ENCODE measurements at places on chromosomes 6 and 20.

GRCh38 chr6:52013035-52013434, 74.4 kb downstream of the PKHD1 start:
- no peaks in the 10 kb centered on the region for H3K4me1 ChIP-seq
- H3K27me3 ChIP-seq = no peaks in the 10 kb centered on the region
- H3K4me3 ChIP-seq = no peak overlapping the region
- H3K27ac ChIP-seq = no peak overlapping the region
- no peaks in the 10 kb centered on the region for H3K36me3 ChIP-seq
- no peak for DNase-seq

GRCh38 chr20:1616858-1617434, 2.9 kb downstream of the SIRPB1 start:
- no peaks in the 10 kb centered on the region for H3K36me3 ChIP-seq
- no peaks in the 10 kb centered on the region for H3K27me3 ChIP-seq
- peaks cover 21% of the 10 kb centered on the region for H3K4me1 ChIP-seq
- no peak overlapping the region for H3K27ac ChIP-seq
- H3K4me3 ChIP-seq = no peak overlapping the region
- no peak for DNase-seq

DNA sequence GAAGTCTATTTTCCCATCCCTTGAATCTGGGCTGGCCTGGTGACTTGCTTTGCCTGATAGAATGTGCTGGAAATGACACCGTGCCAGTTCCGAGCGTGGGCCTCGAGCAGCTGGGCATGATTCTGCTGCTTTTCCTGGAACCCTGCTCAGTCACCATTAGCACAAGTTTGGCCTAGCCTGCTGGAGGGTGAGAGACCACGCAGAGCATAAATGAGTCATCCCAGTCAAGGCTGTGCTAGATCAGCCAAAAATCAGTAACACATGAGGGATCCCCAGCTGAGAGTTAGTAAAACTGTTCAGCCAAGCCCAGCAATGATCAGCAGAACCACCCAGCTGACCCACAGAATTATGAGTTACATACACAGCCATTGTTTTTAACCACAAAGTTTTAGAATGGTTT, 74.8 kb upstream of the TOP1 start:
- no peak overlapping the region for H3K4me3 ChIP-seq
- H3K36me3 ChIP-seq = no peaks in the 10 kb centered on the region

GRCh38 chr6:167268683-167269280, 22.3 kb upstream of the UNC93A start:
- DNase-seq = no peak
- H3K36me3 ChIP-seq = no peaks in the 10 kb centered on the region
- no peaks in the 10 kb centered on the region for H3K4me1 ChIP-seq
- H3K27me3 ChIP-seq = no peaks in the 10 kb centered on the region

DNA sequence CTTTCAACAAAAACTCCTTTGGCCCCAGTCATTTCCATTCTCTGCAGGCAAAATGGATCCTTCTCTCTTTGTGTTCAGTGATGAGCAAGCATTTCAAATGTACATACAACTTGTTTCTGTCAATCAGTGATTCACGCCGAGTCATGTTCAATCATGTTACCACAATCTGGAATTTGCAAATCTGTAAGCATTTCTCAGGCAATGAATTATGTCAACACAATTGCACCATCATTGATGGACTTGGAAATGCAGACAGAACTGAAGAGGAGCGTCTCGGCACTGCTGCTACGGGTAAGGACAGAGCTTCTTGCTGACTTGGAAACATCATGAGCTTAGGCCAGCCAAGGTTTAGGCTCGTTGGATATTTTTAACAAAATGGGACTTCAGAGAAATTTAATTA, 132.8 kb upstream of the AGPAT4 start:
- no peaks in the 10 kb centered on the region for H3K4me1 ChIP-seq
- H3K27me3 ChIP-seq = no peaks in the 10 kb centered on the region
- no peak for DNase-seq
- no peaks in the 10 kb centered on the region for H3K36me3 ChIP-seq

DNA sequence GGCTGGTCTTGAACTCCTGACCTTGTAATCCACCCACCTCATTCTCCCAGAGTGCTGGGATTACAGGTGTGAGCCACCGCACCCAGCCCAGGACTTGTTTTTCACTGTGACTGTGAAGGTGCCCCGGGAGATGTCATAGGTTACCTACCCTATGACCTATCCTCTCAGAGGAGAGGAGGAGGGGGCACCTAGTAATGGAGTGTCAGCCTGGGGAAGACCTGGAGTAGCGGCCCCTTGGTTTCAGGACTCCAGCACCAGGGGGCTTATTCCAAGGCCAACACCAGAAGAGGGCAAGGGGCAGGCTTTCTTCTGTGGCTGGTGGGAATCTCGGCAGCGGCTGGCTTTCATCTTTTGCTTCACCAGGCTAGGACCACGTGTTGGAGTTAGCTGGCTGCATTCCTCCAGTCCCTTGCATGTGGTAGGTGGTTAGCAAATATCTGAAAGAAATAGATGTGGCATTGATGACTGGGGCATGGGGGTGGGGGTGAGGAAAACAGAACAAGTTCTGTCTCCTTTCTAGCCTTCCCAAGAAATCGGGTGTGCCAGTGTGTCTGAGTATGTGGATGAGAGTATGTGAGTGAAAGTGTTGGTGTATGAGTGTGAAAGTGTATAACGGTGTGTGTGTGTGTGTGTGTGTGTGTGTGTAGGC, 7.9 kb upstream of the ITPR3 start:
- H3K4me3 ChIP-seq = no peak overlapping the region
- DNase-seq = no peak
- peaks cover 6% of the 10 kb centered on the region for H3K4me1 ChIP-seq
- H3K36me3 ChIP-seq = no peaks in the 10 kb centered on the region

DNA sequence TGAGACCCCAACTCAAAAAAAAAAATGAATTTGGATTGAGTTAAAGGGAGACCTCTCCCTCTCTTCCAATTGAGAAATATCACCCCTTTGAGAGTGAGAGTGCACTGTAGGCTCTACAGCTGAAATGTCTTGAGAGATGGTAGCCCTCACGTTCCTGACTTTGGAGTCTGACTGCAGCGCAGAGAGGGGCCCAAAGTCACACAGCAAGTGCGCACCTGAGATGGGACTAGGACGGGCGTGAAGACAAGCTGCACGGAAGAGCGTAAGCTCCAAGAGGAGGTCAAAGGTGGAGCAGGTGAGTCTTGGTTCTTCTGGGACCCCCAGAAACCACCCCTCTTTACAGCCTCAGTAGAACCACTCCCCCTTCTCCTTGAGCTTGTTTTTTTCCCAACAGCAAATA, 643 bp downstream of the SLA2 start:
- H3K4me1 ChIP-seq = peaks cover 30% of the 10 kb centered on the region
- no peak for DNase-seq
- H3K4me3 ChIP-seq = peak overlapping the region; percentile 82
- peak overlapping the region; percentile 85 for H3K27ac ChIP-seq
- no peaks in the 10 kb centered on the region for H3K27me3 ChIP-seq

GRCh38 chr6:106082735-106083398, 3.3 kb upstream of the PRDM1 start:
- H3K4me3 ChIP-seq = no peak overlapping the region
- DNase-seq = no peak
- H3K36me3 ChIP-seq = no peaks in the 10 kb centered on the region
- no peak overlapping the region for H3K27ac ChIP-seq
- no peaks in the 10 kb centered on the region for H3K27me3 ChIP-seq

DNA sequence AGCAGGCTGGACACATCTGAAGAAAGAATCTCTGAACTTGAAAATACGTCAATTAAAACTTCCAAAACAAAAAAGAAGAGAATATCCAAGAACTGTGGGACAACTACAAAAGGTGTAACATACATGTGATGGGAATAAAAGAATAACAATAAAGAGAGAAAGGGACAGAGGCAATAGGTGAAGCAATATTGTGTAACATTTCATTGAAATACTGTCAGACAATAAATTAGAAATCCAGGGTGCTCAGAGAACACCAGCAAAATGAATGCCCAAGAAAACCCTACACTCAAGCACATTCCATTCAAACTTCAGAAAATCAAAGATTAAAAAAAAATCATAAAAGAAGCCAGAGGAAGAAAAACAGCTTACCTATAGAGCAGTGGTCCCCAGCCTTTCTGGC, 33.6 kb upstream of the ASF1A start:
- no peaks in the 10 kb centered on the region for H3K36me3 ChIP-seq
- no peak overlapping the region for H3K27ac ChIP-seq
- H3K27me3 ChIP-seq = no peaks in the 10 kb centered on the region
- no peak overlapping the region for H3K4me3 ChIP-seq

GRCh38 chr6:13689511-13690256, 22.0 kb downstream of the RANBP9 start:
- no peak for DNase-seq
- no peak overlapping the region for H3K4me3 ChIP-seq
- H3K36me3 ChIP-seq = no peaks in the 10 kb centered on the region

DNA sequence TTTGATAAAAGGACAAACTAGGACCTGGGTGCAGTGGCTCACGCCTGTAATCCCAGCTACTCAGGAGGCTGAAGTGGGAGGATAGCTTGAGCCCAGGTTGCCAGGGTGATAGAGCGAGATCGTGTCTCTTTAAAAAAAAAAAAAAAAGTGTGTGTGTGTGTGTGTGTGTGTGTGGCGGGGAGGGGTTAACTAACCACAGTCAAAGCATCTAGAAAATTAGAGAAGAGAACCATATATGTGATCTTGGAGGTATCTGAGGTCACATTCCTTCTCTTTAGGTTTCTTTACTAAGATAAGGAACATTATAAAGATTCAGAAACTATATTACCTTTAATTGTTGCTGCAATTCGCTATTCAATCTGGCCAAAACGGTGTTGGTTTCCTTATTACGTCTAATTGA, 80.9 kb downstream of the REPS1 start:
- no peaks in the 10 kb centered on the region for H3K27me3 ChIP-seq
- DNase-seq = no peak
- no peak overlapping the region for H3K4me3 ChIP-seq
- no peaks in the 10 kb centered on the region for H3K36me3 ChIP-seq
- no peak overlapping the region for H3K27ac ChIP-seq

DNA sequence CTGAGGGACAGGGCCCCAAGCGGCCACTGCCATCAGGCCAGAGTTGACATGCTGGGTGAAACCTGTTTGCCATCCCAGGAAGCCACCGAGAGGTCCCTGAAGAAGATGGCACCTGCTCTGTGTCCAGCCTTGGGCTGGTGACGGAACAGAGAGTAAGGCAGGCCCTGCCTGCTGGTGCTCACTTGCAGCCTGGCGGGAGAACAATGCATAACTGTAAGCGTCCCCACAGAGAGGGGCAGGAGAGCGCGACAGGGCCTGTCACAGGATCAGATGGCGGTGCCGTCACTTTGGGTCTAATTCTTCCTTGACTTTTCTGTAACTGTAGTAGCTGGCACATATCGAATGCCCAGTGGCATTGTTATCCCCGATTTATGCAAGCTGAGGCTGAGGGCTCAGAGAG, 29.0 kb upstream of the VSTM2L start:
- H3K27me3 ChIP-seq = no peaks in the 10 kb centered on the region
- no peak overlapping the region for H3K27ac ChIP-seq
- no peak for DNase-seq
- H3K4me1 ChIP-seq = no peaks in the 10 kb centered on the region

- H3K4me3 ChIP-seq = no peak overlapping the region
- H3K27ac ChIP-seq = no peak overlapping the region
- H3K27me3 ChIP-seq = no peaks in the 10 kb centered on the region
- H3K36me3 ChIP-seq = no peaks in the 10 kb centered on the region
- no peak for DNase-seq
These were observed 9.3 kb downstream of the SLC2A4RG start for GRCh38 chr20:63748934-63749270.

GRCh38 chr6:24568683-24569082, 73.9 kb downstream of the ALDH5A1 start:
- H3K27me3 ChIP-seq = no peaks in the 10 kb centered on the region
- no peak for DNase-seq
- no peaks in the 10 kb centered on the region for H3K36me3 ChIP-seq
- H3K27ac ChIP-seq = no peak overlapping the region
- H3K4me3 ChIP-seq = no peak overlapping the region
- no peaks in the 10 kb centered on the region for H3K4me1 ChIP-seq

DNA sequence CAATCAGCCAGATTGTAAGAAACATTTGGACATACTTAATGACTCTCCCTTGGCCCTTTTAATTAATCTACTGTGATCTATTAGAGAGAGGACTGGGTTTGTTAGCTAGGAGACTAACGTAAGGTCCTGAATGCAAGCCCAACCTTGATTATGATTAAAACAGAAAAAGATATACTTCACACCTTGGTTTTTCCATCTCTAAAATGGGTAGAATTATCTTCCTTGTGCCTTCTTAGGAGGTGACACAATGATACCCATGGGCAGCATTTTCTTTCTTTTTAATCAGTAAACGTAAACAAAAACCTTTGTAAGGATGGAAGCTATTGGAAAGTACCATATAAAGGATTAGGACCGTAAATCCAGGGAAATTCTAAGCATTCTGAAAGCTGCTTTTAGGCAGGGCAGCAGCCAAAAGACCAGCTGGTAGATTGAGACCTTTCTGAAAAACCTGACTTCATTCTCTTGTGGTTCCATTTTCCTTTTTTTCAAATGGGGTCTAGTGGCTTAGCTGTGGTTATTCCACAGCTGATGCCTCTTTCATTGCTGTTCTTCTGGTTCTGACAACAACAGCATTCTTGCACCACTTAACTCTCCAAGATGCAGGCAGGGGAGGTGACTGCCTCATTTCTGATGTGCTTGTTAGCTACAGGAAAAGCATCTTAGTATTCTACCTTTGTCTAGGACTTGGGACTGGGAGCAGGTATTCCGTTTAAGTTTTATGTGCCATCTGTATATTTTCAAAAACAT, 27.4 kb downstream of the RREB1 start:
- H3K36me3 ChIP-seq = no peaks in the 10 kb centered on the region
- H3K4me3 ChIP-seq = no peak overlapping the region
- peaks cover 12% of the 10 kb centered on the region for H3K4me1 ChIP-seq
- H3K27me3 ChIP-seq = no peaks in the 10 kb centered on the region

- no peak overlapping the region for H3K4me3 ChIP-seq
- no peaks in the 10 kb centered on the region for H3K36me3 ChIP-seq
- DNase-seq = no peak
- no peak overlapping the region for H3K27ac ChIP-seq
- no peaks in the 10 kb centered on the region for H3K27me3 ChIP-seq
These were observed 109.8 kb downstream of the SULF2 start for GRCh38 chr20:47675190-47676142.

GRCh38 chr6:72246926-72247325, 360.6 kb downstream of the RIMS1 start:
- no peak for DNase-seq
- H3K4me3 ChIP-seq = no peak overlapping the region
- H3K36me3 ChIP-seq = no peaks in the 10 kb centered on the region
- no peak overlapping the region for H3K27ac ChIP-seq
- no peaks in the 10 kb centered on the region for H3K4me1 ChIP-seq

DNA sequence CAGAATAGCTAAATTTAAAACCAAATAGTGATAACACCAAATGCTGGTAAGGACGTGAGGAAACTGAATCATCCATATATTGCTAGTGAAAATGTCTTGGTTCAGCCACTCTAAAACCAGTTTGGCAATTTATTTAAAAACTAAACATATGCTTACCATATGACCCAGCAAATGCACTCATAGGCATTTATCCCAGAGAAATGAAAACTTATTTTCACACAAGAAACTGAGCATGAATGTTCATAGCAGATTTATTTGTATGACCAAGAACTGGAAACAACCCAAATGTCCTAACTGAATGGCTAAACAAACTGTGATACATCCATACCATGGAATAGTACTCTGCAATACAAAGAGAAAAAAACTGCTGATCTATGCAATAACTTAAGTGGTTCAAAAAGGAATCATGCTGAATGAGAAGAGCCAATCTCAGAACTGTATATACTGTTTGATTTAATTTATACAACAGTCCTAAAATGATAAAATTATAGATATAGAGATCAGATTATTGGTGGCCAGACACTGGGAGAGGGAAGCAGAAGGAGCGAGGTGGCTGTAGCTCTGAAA, 115.6 kb upstream of the ADGRF1 start:
- no peak overlapping the region for H3K4me3 ChIP-seq
- no peaks in the 10 kb centered on the region for H3K4me1 ChIP-seq
- H3K27ac ChIP-seq = no peak overlapping the region
- H3K27me3 ChIP-seq = peaks cover 4% of the 10 kb centered on the region
